Cardiac fibroblast (primary cell): ENCODE measurements at places on chromosomes 5 and 9.

DNA sequence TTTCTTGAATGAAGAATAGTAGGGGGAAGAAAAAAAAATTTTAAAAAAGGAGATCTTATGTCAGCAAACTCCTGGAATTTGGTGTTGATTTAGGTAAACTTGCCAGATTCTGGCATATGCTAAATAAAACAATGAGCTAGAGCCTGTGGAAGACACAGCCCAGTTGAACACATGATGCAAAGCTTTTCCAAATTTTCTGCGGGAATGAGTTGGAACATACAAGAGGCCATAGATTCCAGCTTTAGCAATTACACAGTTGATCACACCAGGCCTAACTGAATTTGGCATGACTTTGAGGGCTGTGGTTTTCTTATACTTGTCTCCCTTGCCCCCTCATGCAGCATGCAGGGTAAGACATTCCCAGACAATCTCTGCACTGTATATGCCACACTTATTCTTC lies 297.0 kb downstream of the SH3GL2 start:
- DNase-seq = no peak

- no peak for DNase-seq
Measured at GRCh38 chr5:10355071-10355889, 1.8 kb downstream of the MARCHF6 start.

DNA sequence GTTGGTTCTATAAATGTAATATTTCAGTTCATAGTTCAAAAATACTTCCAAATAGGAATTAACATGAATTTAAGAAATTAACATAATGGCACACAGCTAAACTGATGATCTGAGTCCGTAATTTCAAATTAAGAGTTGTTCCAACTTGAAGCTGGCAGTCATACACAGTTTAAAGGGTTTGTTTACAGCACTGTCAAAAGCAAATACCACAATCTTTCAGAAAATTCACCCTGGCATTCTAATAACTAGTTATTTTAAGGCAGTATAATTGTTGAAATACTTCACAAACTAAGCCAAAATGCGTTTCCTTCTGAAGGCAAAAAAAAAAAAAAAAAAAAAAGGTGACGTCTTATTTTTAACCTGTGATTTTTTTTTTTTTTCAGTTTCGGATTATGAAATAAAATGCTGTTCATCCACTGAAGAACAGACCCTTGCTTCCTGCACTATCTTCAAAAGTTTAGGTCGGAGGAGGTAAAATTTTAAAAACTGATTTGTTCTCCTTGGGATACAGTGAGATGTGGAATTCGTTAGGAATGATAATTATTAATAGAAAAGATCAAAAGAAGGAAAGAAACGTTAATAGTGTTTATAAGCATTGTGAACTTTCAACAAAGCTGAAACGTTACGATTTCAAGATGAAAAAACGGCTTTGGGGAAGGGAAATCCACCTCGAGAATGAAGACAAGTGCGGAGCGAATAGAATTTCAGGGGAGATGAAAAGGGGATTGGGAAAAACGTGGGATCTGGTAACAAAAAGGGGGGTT lies 850 bp downstream of the IL6ST start:
- peak; percentile 43 for DNase-seq

- peak; percentile 10 for DNase-seq
Measured at GRCh38 chr9:69768716-69769115, 8.9 kb upstream of the PTAR1 start.

- peak; percentile 26 for DNase-seq
Measured at GRCh38 chr9:126986506-126986951, 71.9 kb downstream of the RALGPS1 start.

DNA sequence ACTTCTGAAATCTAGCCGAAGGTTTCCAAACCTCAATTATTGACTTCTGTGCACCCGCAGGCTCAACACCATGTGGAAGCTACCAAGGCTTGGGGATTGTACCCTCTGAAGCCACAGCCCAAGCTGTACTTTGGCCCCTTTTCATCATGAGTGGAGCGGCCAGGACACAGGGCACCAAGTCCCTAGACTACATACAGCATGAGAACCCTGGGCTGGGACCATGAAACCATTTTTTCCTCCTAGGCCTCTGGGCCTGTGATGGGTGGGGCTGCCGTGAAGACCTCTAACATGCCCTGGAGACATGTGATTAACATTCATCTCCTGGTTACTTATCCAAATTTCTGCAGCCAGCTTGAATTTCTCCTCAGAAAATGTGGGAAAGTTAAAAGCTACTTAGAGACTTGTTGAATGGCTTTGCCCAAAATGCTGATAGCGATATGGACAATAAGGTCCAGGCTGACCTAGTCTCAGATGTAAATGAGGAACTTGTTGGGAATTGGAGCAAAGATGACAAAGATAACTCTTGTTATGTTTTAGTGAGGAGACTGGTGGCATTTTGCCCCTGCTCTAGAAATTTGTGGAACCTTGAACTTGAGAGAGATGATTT lies 34.1 kb upstream of the CPLANE1 start:
- no peak for DNase-seq

- no peak for DNase-seq
Measured at GRCh38 chr5:167355346-167355745, 936.1 kb upstream of the WWC1 start.

DNA sequence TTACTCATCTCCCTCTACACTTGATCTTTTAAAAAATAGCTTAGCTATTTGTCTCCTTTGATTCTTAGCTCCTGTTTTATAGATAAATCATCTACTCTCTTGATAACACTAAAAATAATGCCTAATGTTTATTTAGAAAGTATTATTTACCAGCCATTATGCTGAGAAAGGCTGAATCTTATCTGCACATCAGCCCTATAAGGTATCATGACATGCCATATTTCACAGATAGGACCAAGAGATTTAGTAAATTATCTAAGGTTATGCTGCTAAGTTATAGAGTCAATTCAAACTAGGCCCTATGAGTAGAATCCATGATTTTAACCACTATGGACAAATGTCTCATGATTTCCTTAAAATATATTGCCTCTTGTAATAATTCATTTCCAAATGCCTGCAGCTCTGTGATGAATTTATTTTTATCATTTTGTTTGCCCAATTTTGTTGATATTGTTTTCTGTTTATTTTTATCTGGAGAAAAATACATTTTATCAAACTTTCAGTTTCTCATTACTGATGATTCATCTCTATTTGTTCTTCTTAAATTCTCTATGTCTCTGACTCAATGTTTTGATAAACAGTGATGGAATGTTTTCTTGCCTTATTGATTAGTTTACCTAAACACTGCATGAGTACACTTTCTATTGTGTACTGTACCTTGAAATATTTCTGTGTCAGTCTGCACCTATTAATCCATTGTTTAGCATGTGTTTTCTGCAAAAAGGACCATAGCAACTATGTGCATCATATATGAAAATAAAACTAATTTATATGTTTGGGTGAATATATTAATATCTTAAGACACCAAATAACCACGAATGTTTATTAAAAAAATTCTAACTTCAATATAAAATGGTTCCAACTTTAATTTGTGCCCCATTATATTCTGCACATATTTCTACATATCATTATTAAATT lies 300.8 kb downstream of the CDH9 start:
- DNase-seq = no peak

DNA sequence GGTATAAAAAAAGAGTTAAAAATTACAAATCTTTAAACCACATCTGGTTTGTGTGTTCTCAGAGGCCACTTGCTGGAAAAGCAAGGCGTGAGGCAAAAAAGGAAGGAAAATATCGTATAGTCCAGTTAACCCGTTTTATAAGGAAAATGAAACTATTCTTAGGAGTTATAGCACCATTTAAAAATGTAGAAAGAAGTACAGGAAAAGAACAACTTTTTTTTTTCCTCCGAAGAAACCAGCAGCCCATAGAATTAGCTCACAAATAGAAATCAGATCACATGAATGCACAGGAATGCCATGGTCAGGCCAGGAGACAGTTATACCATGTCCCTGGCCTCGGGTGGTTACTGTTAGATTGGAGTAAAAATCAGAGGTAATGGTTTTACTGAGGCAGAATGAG lies 241.6 kb downstream of the FBXL7 start:
- no peak for DNase-seq

DNA sequence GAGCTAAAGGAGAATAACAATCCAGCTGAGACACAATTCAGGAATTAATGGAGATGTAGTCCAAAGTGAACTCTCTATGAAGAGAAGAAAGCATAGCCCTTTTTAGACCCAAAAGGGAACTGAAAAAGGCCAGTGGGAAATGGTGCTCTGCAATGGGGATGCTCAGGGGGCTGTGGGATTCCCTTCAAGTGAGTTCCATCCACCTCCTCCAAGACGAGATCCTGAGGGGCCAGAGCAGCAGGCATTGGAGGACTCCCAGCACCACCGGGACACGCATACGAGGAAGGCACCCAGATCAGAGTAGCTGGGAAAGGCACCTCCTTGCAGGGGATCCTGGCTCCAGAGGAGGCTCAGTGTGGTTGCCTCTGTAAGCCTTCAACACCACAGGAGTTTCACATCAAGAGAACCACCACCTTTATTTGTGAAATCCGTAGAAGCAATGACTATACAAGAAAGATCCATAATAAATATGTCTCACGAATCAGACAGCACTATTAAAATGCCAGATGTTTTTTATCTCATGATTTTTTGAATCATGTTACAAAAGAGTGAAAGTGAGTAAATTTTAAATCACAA lies 288.2 kb downstream of the MED10 start:
- no peak for DNase-seq

DNA sequence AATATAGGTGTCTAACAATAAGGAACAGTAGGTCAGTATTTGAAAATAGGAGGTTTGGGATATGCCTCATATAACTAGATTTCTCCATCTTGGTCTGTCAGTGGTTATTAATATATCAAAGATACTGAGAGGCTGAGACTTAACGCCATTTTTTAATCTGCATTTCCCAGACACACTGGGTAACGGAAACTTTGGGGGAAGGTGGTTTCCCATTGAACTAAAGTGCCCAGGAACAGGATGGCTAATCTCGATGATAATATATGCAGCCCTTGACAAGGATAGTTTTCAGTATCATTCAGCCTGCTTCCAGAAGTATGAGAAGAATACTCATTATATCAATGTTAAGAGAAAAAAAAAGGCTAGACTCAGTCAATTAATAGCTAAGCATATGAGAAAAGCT lies 30.7 kb downstream of the EFNA5 start:
- no peak for DNase-seq

DNA sequence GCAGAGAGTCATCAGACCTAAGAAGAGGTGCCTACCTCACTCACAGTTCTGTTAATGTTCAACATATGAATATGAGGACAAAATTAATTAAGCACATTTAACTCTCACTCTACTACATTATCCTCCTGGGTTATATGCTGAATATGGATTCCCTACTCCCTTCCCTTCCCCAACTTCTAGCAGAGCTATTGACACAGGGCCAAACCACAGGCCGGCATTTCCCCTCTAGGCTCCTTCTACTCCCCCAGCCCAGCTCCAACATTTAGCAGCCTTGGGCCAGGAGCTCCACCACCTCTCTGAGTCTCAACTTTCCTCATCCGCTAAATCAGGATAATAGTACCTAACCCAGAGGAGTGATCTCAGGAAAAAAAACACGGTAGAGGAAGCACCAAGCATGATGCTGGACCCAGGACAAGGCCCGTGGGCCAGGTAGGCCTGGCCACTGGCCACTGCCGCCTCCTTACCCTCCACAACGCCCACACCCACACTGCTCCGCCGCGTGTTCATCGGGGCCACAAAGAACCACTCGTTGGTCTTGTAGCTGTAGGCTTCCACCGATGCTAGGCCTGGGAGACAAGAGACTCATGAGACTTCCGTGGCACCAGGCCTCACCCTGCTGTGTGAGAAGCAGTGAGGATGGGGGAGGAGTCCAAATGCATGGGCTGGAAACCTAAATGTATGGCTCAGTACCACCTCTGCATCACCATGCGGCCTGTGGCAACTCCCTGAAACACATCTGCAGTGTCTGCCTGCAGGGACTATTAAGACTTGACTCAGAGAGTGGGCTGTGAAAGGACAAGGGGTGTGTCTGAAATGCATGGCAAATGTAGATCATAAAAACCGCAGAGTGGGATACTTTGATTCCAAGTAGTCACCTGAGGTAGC lies 98.8 kb downstream of the KLHL3 start:
- no peak for DNase-seq

GRCh38 chr5:5467737-5468136 lies 45.3 kb downstream of the ICE1 start:
- DNase-seq = no peak

DNA sequence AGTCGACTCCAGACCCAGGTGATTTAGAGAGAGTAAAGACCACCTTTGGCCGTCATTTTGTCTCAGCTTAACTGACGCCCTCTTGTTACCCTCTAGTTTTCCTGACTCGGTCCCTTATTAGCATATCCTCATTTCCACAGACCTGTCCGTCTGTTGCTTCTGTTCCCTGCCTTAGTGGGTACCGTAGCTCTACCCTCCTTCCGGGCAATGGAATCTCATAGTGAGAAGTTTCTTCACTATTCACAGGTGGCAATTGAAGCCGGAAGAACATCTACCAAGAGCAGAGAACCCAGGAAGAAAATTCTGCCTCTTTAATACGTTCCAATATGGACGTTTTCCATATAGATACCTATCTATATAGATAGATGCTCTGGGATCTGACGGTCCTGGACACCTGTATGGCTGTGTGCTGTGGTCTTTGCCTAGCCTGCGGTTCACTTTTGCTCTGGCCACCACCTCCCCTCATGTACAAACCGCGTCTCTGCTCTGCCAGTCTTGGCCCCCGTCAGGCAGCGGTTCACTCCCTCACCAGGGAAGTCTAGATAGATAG lies 652 bp upstream of the TMEM161B start:
- DNase-seq = peak; percentile 22

GRCh38 chr9:121529237-121529987 lies 29.8 kb upstream of the GGTA1 start:
- DNase-seq = peak; percentile 99

- DNase-seq = peak; percentile 98
Measured at GRCh38 chr5:10485142-10485795, 43.6 kb downstream of the ROPN1L start.

- peak; percentile 45 for DNase-seq
Measured at GRCh38 chr9:114059047-114059803, 18.9 kb downstream of the AMBP start.
